ENCODE measurements at places on chromosomes 1 and 21.

DNA sequence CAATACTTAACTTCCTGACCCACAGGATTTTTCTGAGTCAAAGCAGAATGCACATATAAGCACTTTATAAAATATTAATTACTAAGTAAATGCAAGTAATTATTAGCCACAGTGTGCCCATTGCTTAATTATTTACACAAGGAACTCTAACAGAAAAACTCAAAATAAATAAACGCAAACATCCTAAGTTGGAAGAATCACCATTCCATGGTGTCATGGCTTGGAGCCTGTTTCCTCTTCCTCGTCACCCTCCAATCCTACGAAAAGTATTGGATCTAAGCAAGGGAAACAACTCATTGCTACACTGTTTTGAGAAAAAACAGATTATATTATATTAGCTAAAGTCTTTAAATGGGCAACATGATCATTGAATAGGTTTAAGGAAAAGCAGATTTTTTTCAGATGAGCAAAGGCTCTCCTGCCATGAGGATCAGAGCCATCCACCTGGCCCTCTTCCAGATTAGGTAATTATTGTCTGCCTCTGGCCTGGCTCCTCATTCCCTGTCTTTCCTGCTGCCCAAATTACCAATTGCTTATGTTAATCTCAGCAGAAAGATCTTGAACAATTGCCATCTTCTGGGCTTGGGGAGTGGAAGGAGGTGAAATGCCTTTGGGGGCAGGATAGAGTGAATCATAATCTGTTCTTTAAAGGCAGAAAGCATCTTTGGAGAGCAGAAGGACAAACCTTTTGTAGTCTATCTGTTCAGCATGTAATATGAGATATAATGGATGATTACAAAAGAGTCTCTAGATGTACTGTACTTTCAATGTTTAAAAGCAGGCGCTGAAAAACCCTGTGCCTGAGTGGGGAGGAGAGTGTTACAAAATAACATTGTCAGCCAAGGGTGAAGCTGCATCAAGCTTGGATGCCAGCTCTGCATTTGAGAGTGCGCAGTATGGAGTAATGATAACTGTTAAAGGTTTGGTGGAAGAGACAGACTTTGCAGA is 121.2 kb downstream of the DUSP10 start:
- no peaks in the 10 kb centered on the region for H3K4me1 ChIP-seq
- no peak overlapping the region for H3K27ac ChIP-seq
- no peaks in the 10 kb centered on the region for H3K27me3 ChIP-seq
- no peak for DNase-seq
- H3K36me3 ChIP-seq: no peaks in the 10 kb centered on the region
- no peak overlapping the region for H3K4me3 ChIP-seq

DNA sequence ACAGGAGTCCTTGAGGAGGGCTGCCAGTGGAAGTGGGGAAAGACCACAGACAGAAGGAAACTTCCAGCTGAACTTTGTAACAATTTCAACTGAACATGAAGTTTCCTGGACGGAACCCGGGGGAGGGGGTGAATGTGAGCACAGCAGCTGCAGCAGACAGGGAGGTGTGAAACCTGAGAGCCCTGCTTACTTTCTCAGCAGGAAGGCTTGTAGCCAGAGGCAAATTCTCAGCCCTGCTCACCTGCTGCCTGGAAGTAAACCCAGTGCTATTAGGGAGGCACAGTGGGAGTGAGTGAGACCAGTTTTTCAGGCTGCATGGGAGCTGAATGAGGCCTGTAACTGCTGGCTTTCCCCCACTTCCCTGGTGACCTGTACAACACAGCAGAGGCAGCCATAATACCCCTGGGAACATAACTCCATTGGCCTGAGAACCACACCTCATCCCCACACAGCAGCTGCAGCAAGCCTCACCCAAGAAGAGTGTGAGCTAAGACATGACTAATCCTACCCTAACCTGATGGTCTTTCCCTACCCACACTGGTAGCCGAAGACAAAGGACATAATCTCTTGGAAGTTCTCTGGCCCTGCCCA is 9.6 kb upstream of the SPRR2F start:
- H3K36me3 ChIP-seq: no peaks in the 10 kb centered on the region
- H3K4me1 ChIP-seq: no peaks in the 10 kb centered on the region
- H3K4me3 ChIP-seq: no peak overlapping the region
- peaks cover 12% of the 10 kb centered on the region for H3K27me3 ChIP-seq

DNA sequence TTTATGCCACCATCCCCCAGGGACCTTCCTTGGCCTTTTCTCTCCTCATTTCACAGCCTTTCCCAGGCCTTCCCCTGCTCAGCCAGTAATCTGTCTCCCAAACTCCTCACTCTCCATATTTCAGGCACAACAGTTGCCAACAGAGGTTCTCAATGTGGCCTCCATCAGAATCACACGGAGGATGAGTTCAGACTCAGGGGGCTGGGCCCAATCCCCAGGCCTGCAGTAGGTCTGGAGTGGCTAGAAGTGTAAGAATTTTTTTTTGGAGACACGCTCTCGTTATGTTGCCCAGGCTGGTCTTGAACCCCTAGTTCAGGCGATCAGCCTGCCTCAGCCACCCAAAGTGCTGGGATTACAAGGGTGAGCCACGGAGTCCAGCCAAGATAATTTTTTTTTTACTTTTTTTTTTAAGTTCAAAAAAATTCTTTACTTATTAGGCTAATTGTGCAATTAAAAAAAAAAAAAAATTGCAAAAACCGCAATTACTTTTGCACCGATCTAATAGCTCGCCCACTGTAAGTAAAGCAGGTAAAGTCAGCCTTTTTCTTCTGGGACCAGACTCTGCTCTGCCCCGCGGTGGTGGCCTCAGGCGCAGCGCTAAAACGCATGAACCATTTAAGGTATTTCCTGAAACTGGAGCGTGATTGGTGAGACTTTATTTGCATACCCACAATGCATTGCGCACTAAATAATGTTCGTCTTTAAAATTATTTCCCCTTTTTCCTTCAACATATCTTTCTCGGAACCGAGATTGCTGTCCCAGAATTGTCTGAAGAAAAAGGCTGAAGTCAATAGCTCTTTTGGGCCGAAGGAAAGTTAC is 18.7 kb downstream of the KIAA2013 start:
- H3K27ac ChIP-seq: peak overlapping the region; percentile 99
- H3K36me3 ChIP-seq: no peaks in the 10 kb centered on the region
- H3K27me3 ChIP-seq: peaks cover 12% of the 10 kb centered on the region

GRCh38 chr1:192445839-192446489 is 129.2 kb downstream of the RGS21 start:
- peak; percentile 74 for DNase-seq
- no peak overlapping the region for H3K4me3 ChIP-seq
- no peaks in the 10 kb centered on the region for H3K36me3 ChIP-seq
- no peak overlapping the region for H3K27ac ChIP-seq

GRCh38 chr1:173853074-173853473 is 14.7 kb downstream of the GAS5 start:
- H3K27ac ChIP-seq: no peak overlapping the region
- DNase-seq: no peak
- H3K4me3 ChIP-seq: no peak overlapping the region
- H3K27me3 ChIP-seq: no peaks in the 10 kb centered on the region

Data from activated CD4-positive, alpha-beta T cell treated with anti-CD3 and anti-CD28 coated beads for 36 hours (primary cell).